ENCODE measurements at places on chromosomes 1 and 21.

- no peak for DNase-seq
These were observed 2.6 kb upstream of the GLUL start for GRCh38 chr1:182394055-182394775.

DNA sequence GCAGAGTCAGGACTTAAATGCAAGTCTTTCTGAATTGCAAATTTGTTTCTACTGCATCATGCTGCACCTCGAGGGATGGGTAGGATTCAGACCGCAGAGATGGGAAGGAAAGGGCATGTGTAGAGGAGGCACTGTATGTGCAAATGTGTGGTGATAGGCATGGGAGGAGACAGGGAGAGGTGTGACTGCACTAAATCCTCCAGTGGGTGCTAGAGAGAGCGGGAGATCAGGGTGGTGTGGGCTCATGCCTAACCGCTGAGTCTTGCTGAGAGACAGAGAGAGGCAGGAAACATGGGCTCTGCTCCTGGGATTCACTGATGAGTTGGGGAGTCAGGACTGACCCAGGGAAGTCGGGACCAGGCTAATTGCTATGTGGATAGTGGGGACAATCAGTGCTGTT is 61.1 kb downstream of the PTPRU start:
- no peak for DNase-seq

DNA sequence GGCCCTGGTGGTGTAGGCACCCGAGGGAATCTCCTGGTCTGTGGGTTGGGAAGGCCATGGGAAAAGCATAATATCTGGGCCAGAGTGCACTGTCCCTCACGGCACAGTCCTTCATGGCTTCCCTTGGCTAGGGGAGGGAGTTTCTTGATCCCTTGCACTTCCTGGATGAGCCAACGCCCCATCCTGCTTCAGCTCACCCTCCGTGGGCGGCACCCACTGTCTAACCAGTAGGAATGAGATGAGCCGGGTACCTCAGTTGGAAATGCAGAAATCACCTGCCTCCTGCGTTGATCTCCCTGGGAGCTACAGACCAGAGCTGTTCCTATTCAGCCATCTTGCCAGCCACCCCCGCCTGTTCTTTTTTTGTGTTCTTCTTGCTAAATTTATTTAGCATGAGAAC is 134.4 kb downstream of the LEPR start:
- DNase-seq: no peak

DNA sequence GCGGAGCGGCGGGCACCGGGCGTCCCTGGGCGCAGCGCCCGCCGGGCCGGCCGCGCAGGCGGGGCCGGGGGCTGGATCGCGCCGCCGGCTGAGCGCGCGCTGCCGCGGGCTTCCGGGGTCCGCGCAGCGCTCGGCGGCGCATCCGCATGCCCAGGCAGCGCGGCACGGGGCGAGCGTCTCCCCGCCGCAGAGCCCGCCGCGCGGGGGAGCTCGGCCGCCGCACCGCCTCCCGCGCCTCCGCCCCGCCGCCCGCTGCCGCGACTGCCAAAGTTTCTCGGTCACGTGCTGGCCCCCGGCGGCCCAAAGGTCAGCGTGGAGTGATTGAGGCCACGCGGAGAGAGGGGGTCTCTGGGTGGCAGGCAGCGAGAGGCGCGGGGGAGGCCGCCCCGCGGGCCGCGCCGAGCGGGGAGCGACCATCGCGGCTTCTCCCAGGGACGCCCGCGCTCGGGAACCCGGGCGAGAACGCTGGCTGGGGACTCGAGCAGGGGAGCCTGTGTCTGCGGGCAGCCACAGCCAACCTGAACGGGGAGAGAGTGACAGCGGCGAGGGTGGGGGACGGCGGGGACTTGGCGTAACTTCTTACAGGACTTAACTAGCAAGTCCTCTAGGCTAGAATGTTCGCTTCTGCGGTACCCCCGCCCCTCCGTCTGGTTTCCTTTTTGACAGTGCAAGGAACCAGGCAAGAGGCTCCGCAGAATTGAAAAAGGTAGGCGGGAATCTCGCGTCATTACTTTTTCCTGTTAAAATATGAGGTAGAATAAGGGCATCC is at the start of gene ILDR2:
Gene ILDR2, minus strand, starts transcription at position 180 of the 769 bp plus-strand sequence. CDS start 272 bp downstream, outside the sequence.
- DNase-seq: peak; percentile 67

DNA sequence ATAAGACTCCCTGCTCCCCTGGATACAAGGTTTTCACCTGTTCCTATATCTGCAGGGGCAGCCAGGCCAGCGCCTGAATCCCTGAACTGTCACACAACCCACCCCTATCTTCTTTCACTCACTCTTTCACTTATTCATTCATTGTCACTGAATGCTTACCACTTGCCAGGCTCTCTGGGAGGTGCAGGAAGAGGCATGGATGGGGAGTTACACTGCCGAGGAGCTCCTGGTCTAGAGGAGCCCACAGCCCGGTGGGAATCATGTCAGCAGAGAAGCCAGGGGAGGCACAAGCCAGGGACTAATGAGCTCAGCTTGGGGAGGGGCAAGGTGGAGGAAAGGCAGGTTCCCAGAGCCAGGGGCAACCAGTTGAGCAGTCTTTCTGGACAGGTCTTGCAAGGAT is 155.8 kb downstream of the TRABD2B start:
- no peak for DNase-seq

GRCh38 chr1:59062743-59063142 is 234.2 kb upstream of the FGGY start:
- DNase-seq: no peak

GRCh38 chr1:225412803-225413351 is 15.0 kb downstream of the LBR start:
- no peak for DNase-seq

DNA sequence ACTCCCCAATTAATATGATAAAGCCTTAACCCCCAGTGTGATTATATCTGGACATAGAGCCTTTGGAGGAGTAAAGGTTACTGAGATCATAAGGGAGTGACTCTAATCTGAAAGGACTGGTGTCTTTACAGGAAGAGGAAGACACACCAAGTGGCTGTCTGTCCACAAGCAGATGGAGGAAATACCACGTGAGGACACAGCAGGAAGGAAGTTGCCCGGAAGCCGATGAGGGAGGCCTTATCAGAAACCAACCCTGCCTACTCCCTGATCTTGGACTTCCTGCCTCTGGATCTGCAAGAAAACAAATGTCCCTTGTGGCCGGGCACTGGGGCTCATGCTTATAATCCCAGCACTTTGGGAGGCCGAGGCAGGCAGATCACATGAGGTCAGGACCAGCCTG is 110.3 kb upstream of the CHRM3 start:
- no peak for DNase-seq

DNA sequence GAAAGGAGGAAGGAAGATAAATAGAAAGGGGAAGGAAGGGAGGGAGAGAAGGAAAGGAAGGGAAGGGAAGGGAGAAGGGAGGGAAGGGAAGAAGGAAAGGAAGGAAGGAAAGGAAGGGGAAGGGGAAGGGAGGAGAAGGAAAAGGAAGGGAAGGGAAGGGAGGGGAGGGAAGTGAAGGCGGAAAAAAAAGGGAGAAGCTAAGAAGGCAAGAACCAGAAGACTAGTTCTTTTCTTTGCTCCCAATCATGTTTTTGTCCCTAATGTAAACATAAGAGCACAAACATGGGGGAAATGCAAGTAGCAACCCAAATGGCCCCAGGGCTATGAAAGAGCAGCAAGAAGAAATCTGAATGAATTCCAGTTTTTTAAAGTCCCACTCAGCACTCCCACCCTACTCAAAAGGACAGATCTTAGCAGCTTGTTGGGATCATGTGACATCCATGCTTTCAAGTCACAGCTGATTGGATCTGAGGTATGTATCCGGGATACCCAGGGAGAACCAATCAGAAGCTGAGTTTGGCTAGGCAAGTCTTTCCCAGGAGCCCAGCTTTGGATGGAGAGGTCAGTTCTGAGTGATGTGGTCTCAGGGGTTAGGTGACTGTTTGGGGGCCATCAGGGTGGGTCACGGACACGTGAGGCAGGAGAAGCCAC is 24.2 kb upstream of the FHAD1 start:
- no peak for DNase-seq

GRCh38 chr1:162985816-162986435 is 83.2 kb upstream of the RGS4 start:
- no peak for DNase-seq

DNA sequence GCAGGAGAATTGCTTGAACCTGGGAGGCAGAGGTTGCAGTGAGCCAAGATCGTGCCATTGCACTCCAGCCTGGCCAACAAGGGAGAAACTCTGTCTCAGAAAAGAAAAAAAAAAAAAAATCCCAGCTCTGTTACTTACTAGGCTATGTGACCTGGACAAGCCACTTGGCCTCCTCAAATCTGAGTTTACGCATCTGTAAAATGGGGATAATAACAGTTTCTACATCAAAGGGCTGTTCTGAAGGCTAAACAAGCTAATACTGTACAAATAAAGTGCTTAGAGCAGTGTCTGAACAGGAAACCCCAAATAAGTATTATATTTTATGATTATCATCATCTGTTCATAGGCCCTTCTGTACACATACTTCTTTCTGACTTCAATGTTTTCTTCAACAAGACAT is 13.6 kb downstream of the F11R start:
- DNase-seq: no peak

DNA sequence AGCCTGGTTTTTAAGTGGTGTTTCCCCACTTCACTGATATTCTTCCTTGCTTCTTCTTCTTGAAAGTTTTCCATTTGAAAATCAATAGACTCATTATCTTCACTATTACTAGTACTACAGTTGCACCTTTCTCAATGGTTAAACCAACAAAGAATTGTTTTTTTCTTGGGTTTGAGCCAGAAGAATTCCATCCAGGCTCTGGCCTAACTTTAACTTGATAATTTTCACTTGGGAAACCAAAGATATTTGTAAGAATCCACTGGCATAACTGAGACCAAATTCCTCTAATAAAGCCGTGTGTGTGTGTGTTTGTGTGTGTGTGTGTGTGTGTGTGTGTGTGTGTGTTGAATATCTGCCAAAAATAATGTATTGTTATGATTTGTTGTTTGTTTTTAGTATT is 103.2 kb downstream of the SGIP1 start:
- DNase-seq: no peak

DNA sequence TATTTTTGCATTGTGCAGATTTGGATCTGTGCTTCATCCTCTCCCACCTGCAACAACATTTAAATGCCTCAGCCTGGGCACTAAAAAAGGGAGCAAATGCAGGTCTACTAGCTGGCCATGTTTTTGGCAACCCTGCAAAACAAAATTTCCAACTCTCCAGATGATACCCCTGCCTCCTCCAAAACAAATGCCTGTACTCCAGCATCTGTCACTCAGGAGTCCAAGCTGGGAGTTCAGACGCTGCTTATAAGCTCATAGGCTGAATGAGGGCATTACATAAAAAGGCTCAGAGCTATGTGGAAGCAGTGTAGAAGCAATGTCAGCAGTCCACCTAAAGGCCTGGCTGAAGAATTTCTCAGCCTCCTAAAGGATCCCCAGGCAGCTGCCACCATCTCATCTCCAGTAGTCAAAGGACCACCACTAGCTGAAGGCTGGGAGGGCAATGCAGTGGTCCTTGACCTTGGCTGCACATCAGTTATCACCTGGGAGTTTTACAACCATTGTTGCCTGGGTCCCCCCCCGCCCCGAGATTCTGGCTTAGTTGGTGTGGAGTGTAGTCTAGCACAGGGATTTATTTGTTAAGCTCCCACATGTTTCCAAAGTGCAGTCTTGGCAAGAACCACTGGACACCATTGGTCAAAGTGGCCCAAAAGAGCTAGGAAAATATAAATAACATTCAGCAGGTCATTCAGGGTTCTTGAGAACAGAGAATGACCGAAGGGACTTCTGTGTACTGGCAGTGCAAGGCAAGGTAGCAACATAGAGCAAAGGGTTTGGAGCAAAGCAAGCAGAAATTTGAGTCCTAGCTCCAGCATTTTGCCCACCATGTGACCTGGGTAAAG is 57.2 kb downstream of the ITPKB start:
- DNase-seq: peak; percentile 17

DNA sequence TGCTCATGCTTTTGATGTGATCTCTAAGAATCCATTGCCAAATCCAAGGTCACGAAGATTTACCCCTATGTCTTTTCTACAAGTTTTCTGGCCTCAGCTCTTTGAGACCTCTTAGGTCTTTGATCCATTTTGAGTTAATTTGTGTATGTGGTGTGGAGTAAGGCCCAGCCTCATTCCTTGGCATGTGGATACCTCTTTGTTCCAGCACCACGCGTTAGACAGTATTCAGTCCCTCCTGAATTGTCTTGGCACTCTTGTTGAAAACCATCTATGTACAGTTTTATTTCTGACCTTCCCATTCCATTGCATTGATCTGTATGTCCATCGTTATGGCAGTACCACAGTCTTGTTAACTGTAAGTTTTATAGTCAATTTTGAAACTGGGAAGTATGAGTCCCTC is 8.0 kb upstream of the FTCD start:
- no peak for DNase-seq

GRCh38 chr1:178575611-178576361 is 62.9 kb downstream of the TEX35 start:
- DNase-seq: no peak

GRCh38 chr1:76142771-76143540 is 68.4 kb downstream of the ST6GALNAC3 start:
- DNase-seq: no peak

- DNase-seq: no peak
These were observed 34.0 kb upstream of the CRNN start for GRCh38 chr1:152448095-152448494.

GRCh38 chr1:87017998-87018672 is 103.7 kb downstream of the HS2ST1 start:
- DNase-seq: no peak

DNA sequence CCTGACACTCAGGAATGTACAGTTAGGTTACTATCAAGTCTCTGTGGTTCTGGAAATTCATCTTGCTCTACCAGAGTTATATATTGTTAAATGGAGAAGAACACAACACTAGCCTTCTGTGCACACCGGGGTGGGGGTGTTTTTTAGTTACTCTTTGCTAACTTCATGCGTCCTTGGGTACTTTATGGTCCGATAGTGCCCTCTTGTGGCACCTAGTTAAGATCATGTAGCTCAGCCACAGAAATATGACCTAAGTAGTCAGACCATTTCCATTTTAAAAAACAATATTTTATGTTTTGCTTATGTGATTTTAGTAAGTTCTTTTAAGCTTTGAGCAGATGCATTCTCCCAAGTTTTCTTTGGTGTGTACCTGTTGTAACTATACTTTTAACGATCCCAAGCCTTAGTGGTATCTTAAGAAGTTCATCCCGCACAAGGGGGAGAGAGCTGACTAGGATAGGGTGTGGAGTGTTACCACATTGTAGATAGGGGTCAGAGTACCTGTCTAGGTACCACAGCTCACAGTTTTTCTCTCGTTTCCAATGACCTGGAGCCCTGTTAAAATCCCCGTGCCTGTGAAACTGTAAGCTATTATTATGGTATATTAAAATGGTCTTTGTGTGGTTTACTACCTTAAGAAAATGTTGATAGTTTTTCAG is 20.6 kb upstream of the SH3D21 start:
- DNase-seq: no peak

All from activated T-cell treated with anti-CD3 and anti-CD28 coated beads, Interleukin-2, amount 50 U/mL, for 1 hour (primary cell).